Fibroblast of upper back skin (primary cell): ENCODE measurements at places on chromosomes 6 and 20.

DNA sequence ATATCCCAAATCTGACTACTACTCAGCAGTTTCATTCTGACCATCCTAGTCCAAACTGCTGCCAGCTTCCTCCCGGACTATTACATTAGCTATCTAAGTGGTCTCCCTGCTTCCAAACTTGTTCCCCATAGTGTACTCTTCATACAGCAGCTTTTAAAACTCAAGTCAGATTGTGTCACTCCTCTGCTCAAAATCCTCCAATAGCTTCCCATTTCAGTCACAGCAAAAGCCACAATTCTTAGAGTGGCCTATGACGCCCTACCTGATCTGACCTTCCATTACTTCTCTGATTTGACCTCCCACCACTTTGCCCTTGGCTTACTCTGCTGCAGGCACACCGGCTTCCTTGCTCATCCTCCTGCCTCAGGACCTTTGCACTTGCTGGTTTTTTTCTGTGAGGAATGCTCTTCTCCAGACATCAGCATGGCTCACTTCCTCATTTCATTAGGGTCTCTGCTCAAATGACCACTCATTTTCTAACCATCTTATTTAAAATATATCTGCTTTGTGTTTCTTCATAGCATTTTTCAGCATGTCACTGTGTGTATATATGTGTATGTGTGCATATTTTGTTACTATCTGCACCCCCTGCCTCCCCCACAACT lies 111.1 kb upstream of the DTNBP1 start:
- DNase-seq: no peak

GRCh38 chr6:138726066-138726756 lies 47.4 kb upstream of the CCDC28A start:
- DNase-seq: no peak

DNA sequence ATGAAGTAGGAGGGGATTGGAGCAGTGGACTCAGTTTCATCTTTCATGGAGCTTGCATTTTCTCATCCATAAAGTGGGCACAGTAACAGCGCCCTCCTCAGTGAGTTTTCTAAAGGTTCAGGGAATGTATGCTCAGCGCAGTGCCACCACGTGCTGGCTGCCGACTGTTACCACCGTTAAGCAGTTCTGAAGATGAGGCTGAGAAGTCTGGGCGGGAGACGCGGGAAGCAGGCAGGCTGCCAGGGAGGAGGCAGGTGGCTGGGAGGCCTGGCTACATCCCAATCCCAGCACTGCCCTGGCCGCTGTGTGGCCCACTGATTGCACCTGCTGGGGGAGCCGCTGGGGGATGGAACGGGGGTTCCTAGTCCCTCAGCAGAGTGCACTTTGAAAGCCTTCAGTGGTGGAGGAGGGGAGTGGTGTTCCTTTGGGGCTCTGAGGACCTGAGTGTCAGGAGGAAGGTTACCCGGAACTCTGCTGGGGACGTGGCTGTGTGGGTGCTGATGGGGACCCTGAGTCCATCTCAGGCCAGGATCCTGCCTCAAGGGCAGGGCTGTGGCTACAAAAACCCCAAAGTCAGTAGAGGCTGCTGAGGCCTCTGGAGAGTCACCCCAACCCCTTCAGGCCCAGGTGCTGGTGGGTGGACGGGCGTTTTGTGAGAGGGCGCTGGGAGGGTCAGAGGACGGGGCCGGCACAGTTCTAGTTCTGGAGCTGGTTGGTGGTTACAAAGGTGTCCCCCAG lies 28.0 kb upstream of the PHACTR3 start:
- DNase-seq: no peak

GRCh38 chr6:89941031-89941762 lies 46.9 kb downstream of the GJA10 start:
- DNase-seq: peak; percentile 69
